ENCODE measurements at places on chromosomes 6 and 20.

GRCh38 chr6:112504621-112505020 lies 157.5 kb downstream of the RFPL4B start:
- no peak for DNase-seq

DNA sequence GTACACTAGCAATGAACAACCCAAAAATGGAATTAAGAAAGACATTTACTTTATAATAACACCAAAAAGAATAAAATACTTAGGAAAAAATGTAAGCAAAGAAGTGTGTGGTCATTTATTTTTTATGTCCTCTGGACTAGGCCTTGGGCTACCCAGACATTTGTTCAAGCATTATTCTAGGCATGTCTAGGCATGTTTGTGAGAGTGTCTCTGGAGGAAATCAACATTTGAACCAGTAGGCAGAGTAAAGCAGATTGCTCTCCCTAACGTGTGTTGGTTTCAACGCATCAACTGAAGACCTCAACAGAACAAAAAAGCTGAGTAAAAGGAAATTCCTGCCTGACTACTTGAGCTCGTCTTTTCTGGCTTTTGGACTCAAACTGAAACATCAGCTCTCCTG lies 84.5 kb downstream of the ANKEF1 start:
- DNase-seq = no peak

GRCh38 chr6:155352130-155352420 lies 37.8 kb upstream of the TFB1M start:
- no peak for DNase-seq

- no peak for DNase-seq
Observed at GRCh38 chr6:134994431-134994830, 44.5 kb upstream of the ALDH8A1 start.

GRCh38 chr6:163301726-163302635 lies 112.5 kb upstream of the QKI start:
- DNase-seq = no peak

- no peak for DNase-seq
Observed at GRCh38 chr20:39206899-39207564, 244.9 kb downstream of the DHX35 start.

DNA sequence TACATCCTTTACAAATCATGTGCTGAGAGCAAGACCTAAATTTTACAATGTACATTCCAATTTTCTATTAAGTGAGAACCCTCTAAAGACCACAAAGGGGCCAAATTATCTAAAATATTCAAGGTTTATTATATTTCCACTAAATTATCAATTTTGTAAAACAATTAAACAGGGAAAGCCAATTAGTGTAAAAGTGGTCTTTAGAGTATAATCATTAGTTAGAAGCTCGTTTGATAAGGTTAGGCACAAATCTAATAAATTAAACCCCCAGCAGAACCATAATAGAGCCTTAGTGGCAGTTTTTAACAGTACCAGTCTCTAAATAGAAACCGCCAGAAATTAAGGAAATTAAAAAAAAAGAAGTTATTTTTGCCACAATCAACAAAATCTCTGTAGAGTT lies 249.1 kb upstream of the MANEA start:
- no peak for DNase-seq

DNA sequence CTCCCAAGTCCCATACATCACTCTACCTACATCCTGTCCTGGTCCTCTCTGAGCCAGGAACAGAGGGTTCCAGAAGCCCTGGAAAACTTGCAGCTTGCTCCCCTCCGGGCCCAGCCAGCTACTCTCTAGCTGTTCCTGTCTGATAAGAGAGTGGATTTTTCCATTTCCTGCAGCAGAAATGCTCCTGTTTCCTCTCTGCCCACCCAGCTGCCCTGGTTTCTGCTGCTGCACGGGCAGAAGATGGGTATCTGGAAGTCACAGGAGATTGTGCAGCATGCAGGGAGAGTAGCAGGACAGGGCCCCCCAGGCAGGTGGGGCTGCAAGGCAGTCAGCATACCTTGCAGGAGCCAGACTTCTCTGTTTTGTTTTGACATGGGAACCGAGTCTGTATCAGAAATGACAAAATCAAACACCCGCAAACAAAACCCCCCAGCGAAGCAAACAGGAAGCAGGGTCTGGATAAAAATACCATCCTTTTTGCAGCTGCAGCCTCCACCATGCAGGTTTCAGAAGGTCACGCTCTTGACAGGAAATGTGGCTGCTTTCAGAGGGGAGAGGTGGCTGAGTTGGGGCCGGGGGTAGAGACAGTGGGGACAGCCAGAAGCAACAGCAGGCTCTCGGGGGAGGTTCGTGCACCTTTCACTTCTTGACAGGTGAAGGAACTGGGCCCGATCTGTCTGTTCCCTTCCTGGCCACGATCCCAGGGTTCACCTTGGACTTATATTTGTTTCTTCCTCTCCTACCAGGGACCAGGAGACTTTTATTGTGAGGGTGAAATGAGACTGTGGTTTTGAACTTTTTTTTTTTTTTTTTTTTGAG lies 50.8 kb upstream of the FAM83D start:
- DNase-seq = peak; percentile 56

- no peak for DNase-seq
Observed at GRCh38 chr20:44714701-44715498, at the start of gene CCN5. CCN5 (plus strand) TSS chr20:44715369; CDS start chr20:44715391, 22 bp downstream.

DNA sequence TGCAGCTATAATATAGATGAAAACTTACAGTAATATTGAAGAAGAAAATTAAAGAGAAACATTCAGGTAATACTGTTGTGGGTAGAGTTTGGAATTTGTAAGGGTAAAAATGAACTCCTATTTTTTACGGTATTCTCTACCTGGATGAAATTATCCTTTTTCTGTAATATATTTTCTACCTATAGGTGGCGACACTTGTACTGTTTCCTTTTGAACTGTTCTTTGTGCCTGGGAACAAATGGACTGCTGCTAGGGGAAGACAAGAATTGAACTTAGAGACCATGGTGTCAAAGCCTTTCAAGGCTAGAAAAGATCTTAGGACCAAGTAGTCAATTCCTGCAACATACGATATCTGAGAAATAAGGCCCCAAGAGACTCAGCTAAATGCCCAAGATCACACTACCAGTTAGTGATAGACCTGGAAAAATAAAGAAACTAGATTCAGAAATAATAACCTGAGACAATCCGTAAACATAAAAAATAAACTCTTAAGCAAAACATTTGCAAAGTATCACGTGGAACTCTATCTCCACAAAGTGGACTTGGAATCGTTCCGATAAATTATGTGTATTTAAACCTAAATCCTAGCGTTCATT lies 383.8 kb downstream of the TFAP2A start:
- no peak for DNase-seq

DNA sequence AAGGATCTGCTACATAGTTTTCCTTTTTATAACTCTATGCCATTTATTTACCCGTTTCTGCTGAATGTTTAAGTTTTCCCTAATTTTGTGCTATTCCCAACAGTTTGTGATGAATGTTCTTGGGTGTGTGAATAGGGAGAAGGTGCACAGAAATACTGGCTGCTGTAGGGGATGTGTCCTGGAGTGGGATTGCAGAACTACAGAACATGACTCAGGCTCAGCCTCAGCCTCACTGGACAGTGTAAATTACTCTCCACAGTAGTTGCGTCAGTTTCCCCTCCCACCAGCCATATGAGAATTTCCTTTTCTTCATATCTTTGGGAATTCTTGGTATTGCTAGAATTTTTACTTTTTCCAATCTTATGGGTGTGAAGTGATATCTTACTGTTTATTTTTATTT lies 57.0 kb downstream of the SLX4IP start:
- DNase-seq = no peak

DNA sequence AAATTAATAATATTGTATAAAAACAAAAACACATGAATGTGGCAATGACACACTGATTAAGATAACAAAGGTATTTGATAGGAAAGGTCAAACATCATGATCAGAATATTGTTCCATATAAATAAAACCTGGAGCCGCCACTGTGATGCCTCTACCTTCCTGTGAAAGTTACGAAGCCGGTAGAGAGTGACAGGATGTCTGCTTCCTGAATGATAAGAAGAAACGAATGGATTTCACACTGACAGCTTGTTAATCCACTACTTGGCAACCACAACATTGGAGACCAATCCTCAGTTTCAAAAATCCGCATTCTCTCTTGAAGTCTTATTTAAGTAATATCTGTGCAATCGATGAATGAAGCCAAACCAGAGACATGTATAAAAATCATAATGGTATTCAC lies 315.1 kb downstream of the HDGFL1 start:
- no peak for DNase-seq

DNA sequence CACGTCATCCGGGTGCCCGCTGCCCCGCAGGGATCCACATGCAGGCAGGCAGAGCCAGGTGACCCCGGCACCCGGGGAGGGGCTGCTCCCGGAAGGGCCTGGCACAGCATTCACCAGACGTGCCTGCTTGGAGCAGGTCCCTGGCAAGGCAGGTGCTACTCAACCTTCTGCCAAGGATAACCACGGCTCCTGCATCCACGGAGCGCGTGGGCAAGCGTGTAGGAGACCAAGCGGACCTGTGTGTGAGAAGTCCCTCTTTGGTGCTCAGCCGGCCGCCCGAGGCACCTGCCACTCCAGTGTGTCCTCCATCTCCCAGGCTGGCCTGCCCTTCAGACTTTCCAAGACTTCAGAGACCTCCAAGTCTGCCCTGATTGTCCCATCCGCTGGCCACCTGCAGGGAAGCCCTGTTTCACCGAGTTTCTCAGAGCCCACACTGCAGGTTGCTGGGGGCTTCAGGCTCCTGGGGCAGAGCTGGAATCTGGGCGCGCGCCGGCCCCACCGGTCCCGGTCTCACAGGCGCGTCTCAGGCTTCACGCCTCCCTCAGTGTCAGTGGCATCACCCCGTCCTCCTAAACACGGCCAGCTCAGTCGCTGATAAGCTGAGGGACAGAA lies 124.3 kb downstream of the DLL1 start:
- DNase-seq = no peak

DNA sequence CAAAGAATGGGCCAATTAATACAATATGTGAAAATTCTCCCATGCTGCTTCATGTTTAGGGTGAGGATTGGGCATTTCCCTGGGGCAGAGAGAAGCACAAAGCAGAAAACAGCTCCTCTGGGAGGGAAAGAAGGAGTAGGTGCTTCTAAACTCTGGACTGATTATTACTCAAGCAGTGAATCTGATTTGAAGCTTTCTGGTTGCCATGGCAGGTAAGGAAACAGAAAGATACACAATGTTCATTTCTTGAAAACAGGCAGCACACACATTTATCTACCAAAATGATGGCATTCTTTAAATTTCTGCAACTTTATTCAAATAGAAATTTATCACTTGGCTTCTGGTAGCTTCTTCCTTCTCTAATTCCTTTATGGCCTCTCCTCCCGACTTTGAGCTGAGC lies 305.4 kb upstream of the CHD6 start:
- no peak for DNase-seq

DNA sequence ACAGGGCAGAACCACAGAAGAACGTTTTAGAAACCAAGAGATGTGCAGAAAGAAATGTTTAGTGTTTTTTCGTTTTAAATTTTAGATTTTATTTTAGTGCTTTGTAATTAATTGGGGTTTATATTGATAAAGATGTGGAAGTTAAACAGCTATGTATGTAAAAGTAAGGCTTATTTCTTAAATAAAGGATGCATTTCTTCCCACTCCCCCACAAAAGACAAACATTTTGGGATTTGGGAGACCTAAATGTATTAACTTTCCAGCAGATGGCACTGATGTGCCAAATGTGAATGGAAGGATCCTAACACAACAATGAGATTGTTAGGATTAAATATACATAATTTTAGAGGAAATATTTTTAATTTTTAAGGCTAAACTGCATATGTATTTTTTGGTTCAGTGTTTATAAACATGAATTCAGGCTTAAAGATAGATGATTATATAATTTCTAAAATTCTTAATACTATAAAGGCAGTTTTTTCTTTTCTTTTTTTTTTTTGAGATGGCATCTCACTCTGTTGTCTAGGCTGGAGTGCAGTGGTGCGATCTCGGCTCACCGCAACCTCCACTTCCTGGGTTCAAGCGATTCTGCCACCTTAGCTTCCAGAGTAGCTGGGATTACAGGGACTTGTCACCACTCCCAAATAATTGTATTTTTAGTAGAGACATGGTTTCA lies 12.0 kb downstream of the PFDN4 start:
- DNase-seq = no peak

GRCh38 chr6:14804785-14805210 lies 441.1 kb upstream of the JARID2 start:
- no peak for DNase-seq

- peak; percentile 28 for DNase-seq
Observed at GRCh38 chr6:117482240-117483003, at the start of gene DCBLD1. DCBLD1 (plus strand) TSS chr6:117482674; CDS start chr6:117482782, 108 bp downstream.

GRCh38 chr6:63643862-63644261 lies 8.3 kb downstream of the PHF3 start:
- DNase-seq = peak; percentile 7

DNA sequence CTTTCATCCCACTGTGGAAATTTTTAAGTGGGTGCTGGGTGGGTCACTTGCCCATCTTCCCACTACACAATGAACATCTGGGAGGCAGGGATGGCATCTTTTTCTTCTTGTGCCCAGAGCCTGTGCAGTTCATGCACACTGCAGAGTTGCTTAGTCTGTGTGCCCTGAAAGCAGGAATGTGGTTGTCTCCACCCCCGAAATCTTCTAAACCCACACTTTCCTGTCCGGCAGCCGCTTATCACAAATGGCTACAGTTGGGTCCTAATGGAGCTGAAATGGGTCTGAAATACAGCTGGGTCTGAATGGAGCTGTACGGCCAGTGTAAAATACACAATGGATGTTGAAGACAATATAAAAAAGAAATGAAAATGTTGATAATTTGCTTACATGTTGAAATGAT lies 112.1 kb upstream of the PMEPA1 start:
- DNase-seq = no peak

DNA sequence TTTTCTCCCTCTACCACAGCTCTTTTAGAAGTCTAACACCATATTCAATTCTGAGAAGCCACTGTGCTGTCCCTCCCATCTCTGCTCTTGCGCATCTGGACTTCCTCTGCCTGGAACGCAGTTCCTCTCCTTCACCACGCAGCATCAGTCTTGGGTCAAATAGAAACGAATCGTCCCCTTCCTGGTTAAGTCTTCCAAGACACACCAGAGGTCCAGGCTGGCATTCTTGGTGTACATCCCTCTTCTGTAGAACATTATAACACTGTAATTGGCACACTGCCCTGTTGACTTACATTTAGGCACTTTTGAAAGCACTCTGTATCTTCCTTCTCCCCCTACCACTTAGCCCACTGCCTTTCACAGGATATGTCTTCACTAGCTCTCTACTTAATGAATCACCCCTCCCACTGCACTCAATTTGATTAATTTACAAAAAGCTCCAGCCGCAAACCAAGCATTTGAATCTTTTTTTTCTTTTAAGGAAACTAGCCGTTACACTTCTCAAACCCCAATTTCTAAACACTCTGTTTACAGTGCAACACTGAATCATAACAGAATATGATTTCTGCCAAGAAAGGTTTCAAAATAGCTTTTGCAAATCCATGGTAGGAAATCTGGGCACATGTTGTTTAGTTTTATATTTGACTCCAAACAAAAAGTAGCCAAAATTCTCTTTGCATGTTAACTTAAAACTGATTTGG lies 140.8 kb upstream of the CARMIL1 start:
- peak; percentile 39 for DNase-seq

- no peak for DNase-seq
Observed at GRCh38 chr6:101085327-101085726, 204.2 kb upstream of the ASCC3 start.

GRCh38 chr6:138465007-138465645 lies 34.2 kb downstream of the NHSL1 start:
- DNase-seq = no peak

Data from effector CD4-positive, alpha-beta T cell (primary cell).